ENCODE measurements at places on chromosomes 16 and 17.

DNA sequence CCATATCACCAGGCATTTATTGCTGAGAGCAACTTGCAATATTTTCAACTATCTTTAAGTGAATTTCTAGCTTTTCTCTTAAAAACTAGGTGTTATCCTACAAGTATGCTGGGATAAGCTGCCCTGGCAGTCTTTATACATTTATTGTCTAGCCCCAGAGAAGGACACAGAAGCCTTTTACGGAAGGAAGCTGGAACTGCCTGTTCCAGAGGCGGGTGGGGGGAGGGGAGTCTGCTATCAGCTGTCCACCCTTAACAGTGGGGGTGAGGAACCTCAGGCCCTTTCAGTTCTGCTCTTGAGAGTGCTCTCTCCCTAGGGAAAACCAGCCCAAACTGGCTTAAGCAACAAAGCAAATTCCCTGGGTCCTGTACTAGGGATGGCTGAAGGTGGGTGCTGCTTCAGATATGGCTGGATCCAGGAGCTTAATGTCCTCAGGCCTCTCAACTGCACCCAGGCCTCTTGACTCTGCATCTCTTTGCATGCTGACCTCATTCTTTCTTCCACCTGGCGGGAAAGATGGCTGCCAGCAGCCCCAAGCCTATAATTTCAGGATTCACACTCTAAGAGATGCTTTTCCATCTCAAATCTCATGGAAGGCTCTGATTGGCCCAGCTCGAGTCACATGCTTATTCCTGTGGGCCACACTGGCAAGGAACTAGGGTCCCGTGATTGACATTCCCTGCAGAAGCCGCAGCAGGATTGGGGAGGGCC, 16.6 kb downstream of the NAGPA start:
- no peak for DNase-seq

GRCh38 chr17:82366749-82367148, 4.8 kb upstream of the UTS2R start:
- no peak for DNase-seq

GRCh38 chr17:73546114-73546513, 98.1 kb downstream of the SDK2 start:
- DNase-seq = no peak

GRCh38 chr16:63457869-63458268, 1421.6 kb upstream of the CDH8 start:
- DNase-seq = no peak

- peak; percentile 33 for DNase-seq
Measured at GRCh38 chr16:58025351-58026138, at the start of gene MMP15. Gene MMP15, plus strand, starts transcription at chr16:58025754. Its CDS starts 597 bp downstream, at chr16:58026351.

GRCh38 chr16:74867281-74867849, 92.7 kb upstream of the FA2H start:
- DNase-seq = no peak

GRCh38 chr17:47996201-47996600, 25.3 kb downstream of the CDK5RAP3 start:
- no peak for DNase-seq

- DNase-seq = no peak
Measured at GRCh38 chr16:30398661-30399434, 3.6 kb downstream of the ZNF48 start.

GRCh38 chr16:64751906-64752305, 370.0 kb downstream of the CDH11 start:
- DNase-seq = no peak

- no peak for DNase-seq
Measured at GRCh38 chr16:84825896-84826557, 6.2 kb downstream of the CRISPLD2 start.

DNA sequence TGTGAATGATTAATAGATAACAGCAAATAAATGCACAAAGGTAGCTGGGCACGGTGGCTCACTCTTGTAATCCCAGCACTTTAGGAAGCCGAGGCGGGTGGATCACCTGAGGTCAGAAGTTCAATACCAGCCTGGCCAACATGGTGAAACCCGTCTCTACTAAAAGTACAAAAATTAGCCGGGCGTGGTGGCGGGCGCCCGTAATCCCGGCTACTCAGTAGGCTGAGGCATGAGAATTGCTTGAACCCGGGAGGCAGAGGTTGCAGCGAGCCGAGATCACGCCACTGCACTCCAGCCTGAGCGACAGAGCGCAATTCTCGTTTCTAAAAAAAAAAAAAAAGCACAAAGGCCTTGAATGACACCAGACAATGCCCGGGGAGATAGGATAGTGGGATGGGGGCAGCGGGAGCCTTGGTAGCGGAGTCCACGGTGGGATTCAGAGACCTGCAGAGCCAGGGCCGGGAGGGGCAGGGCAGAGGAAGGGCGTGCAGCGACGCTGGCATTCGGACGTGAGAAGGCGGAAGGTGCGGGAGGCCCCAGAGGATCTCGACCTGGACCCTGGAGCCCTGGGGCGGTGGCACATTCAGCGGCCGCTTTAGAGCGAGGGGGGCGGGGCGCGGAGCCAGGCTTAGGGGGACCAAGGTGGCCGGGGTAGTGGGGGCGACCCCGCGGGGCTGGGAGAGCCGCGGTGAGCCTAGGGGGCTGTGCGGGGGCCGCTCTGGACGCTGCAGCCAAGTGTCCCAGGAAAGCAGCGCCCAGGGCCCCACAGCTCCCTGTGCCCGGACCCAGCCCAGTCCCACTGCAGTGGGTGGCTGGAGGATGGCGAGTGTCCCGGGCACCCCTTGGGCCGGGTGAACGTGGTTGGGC, 999 bp upstream of the FLYWCH2 start:
- no peak for DNase-seq
